ENCODE measurements at places on chromosomes 2 and 18.

DNA sequence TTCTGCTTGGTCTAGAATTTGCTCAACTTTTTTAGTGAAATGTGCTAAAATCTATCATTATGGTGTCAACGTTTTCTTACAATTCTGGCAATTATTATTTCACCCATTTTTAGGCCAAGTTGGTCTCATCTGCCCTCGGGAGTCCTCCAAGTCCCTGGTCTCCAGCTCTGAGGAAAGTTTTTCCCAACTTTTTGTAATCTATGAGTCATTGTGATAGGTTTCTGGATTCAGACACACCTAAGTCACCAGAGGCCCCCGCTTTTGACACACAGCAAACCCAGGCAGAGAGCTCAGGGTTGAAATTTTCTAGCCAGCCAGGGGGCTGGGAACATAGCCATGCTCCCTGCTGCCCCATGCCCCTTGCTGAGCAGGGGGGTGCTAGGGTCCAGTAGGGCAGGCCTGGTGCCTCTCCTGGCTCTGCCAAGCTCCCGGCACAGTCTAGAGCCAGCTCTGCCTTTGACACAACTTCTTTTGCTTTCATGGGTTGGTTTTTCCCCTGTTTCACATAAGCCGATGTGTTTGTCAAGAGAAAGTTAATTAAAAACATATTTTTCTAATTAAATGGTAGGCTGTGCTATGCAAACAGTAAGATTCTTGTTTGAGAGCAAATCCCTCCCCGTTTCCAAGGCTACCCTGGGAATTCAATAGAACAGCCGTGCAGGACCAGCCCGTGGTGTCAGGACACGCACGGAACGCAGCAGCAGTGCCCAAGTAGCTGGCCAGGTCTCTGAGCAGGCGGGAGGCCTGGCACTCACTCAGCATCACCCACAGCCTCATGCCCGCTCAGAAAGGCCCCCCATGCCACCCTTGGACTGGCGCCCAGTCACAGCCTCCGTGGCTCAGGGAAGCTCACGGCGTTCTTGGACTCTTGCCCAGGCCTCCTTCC lies 25.5 kb upstream of the SNED1 start:
- DNase-seq: no peak

DNA sequence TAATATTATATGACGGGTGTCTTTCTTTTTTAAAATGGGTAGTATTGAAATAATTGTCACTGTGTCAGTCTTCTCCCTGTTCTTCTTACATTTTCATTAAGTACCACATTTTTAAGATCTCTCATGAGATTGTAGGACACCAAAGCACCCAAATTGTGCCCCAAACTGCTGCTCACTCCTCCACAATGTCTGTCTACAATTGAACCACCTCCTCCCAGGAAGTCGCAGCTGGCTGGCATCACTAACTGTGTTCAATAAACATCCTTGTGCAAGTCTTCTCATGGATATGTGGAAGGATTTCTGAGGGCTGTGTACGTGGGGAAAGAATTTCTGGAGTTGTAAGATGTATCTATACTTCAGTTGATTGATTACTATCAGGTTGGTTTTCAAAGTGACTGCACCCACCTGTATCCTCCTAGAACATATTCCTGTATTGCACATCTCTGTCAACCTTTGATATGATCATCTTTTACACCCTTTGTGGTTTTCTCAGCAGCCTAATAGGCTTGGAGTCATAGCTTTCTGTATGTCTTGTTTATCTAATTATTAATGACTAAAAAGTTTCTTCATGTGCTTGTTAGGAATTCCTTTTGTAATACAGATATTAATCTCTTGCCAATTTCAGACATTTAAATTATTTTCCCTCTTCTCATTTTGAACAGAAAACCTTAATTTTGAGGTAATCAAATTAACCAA lies 774.9 kb downstream of the RNF144A start:
- no peak for DNase-seq

- no peak for DNase-seq
Observed at GRCh38 chr2:112046231-112046630, 8.8 kb upstream of the TMEM87B start.

DNA sequence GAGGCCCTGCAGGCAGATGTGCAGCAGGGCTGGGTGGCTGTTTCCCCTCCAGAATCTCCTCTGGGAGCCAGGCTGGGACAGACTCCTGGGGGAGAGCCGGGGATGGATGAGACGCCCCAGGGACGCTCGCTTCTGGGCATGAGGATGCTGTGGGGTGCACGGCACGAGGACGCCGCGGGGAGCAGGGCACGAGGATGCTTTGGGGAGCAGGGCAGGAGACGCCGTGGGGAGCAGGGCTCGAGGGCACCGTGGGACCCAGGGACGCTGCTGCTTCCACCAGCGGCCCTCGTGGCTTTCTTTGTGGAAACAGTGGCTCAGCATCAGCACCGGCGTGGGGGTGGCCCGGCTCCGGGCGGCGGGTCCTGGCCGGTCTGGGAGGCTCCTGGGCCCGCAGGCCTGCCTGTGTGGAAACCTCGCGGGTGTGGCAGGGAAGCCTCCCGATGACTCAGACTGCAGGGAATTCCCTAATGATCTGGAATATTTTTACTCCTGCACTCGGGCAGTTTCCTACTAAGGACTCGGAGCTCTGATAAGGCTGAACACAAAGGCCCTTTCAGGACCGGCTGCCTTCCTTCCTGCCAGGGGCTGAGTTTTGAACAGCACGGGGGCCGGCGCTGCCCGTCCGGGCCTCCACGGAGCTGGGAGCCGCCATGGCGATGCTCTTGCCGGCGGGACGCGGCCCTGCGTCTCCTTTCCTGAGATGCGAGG lies 62.6 kb downstream of the NFATC1 start:
- peak; percentile 79 for DNase-seq

GRCh38 chr2:17620280-17620679 lies 79.8 kb downstream of the VSNL1 start:
- DNase-seq: no peak

DNA sequence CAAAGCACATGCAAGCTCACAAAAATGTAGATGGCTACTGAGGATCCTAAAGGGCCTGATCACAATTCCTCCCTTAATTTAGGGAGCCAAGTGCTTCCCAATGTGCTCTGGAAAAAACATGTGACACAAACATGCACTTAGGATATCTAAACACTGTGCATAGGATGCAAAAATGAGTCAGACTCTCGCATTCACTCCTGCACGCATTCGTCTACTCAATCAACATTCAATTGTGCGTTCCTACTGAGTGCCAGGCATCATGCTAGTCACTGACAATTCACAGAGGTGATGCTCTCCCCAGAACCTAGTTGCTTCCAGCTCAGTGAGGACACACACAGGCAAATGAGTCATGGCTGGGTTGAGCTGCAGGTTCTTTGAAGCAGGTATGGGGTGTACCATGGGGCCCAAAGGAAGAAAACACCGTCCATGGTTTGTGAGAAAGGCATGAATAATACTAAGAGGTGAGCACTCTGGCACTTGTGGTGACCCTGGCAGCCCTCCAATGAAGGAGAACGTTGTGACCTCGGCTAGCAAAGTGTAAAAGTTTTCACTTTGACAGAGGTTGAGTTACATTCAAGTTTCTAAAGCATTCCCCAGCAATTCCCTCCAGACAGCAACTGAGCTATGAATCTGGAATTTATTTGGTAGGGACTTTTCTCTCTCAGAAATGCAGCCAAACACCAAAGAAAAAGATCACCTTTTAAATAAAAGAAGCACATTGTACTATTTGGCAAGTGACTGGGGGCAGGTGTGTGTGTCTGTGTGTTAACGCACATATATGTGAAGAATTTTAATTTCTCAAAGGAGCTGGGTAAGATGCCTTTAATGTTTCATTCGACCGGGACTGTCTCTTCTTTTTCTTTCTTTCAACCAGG lies 173.3 kb downstream of the ALPK2 start:
- DNase-seq: no peak

- peak; percentile 83 for DNase-seq
Observed at GRCh38 chr2:1686784-1687105, 57.6 kb downstream of the PXDN start.

DNA sequence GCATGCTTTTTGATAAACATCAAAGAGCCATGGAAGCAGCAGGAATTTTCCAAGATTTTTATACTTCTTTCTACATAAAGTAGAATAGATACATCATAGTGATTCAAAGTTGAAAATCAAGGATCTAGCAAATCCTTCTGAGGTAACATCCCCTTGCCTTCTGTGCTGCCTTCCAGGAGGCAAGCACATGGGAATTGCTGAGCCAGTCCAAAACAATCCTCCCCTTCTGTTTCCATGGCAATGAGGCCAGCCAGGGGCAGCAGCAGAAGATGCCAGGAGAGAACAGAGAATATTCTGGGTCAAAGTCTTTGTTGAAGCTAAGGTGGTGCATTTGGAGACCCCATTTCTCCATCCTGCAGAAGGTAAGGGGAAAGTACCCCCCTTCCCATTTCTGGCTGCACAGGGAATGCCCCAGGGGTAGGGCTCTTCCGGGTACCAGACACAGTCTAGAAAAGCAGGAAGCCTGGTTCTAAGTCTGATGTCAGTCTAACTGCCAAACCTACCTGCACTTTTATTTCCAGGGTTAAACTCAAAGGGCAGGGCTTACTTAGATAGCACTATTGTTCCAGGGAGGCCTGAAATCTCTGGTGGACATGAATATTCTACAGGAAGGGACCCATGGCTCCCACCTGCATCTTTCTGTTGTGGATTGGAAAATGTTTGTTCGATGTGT lies 22.1 kb downstream of the CENPA start:
- no peak for DNase-seq

GRCh38 chr18:183769-184168 lies 25.4 kb downstream of the USP14 start:
- peak; percentile 37 for DNase-seq

- no peak for DNase-seq
Observed at GRCh38 chr2:235052514-235053354, 100.9 kb downstream of the SH3BP4 start.

GRCh38 chr2:149451417-149452165 lies 121.2 kb downstream of the LYPD6 start:
- no peak for DNase-seq

GRCh38 chr2:159600752-159601151 lies 15.6 kb downstream of the BAZ2B start:
- no peak for DNase-seq

- DNase-seq: no peak
Observed at GRCh38 chr2:239443666-239444567, 43.1 kb upstream of the HDAC4 start.

- no peak for DNase-seq
Observed at GRCh38 chr2:113218283-113219091, 44.7 kb downstream of the PSD4 start.

- DNase-seq: no peak
Observed at GRCh38 chr2:29068513-29068912, 5.8 kb downstream of the PCARE start.

- no peak for DNase-seq
Observed at GRCh38 chr2:108920-109809, 62.9 kb upstream of the FAM110C start.

DNA sequence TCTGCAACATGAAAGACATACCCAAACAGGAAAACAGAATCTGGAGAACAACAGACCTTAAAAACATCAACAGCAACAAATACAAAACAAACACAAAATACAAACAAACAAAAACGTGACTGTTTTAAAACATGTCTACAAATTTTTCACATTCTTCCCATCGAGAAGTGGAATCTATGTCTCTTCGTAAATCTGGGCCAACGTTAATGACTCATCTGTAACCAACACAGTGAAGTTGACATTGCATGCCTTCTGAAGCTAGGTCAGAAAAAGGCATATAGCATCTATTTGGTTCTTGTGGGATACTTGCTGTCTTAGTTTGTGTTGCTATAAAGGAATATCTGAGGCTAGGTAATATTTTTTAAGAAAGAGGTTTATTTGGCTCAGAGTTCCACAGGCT lies 269.0 kb upstream of the FBXO11 start:
- no peak for DNase-seq

DNA sequence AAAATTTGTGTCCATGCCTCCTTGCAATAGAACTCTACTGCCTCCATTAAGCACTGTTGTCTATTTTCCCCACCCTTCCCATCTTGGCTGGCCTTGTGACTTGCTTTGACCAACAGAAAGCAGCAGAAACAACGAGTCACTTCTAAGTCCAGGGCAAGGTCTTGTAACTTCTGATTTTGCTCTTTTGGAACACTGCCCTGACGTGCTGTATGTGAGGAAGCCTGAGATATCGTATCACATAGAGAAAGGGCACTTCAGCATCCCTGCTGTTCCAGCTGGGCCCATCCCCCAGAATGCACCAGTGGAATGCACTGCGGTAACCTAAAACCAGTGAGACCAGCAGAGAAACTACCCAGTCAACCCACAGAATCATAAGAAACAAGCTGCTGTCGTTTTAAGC lies 28.1 kb downstream of the NCKAP1 start:
- DNase-seq: peak; percentile 47

GRCh38 chr2:145677371-145677770 lies 1157.5 kb upstream of the ZEB2 start:
- no peak for DNase-seq

DNA sequence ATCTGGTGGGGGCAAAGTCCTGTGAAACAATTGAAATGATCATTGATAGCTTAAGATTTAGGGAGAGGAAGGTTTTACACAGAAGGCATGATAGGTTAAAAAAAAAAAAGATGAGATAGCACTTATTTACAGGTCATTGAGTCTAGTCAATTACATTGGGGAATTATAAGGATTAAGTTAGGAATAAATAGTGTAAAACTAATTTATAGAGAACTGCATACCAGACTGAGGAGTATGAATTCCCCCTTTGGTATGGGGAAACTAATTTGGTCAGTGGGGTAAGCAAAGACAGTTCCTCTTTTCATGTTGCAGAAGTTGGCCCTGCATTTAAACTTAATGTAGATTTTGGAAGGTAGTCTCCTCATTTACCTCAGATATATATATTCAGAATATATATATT lies 10.8 kb downstream of the GLS start:
- DNase-seq: no peak

DNA sequence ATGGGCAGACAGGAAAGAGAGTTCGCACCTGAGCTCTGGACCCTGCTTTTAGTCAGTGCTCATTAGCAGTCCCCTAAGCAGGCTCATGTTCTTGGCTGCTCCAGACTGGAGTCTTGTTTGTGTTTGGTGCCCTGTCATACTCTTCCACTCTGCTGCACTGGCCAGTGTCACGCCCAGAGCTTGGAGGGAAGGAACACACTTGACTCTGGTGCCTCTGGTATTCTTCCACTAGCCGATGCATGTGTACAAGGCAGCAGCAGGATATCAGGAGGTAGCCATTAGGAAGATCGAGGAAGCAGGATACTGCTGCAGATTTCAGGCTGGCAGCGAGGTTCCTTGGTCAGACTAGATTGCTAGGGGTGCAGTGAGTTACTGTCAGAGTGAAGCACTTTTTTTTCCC lies 81.4 kb upstream of the B3GNT2 start:
- DNase-seq: no peak

- DNase-seq: no peak
Observed at GRCh38 chr2:233972941-233973575, 55.9 kb downstream of the TRPM8 start.

- no peak for DNase-seq
Observed at GRCh38 chr2:224781400-224781799, 65.2 kb upstream of the CCDC195 start.

GRCh38 chr2:121231385-121232000 lies 53.5 kb downstream of the TFCP2L1 start:
- no peak for DNase-seq

All from muscle of leg (tissue), 16 donors.